T-helper 17 cell (primary cell): ENCODE measurements at places on chromosomes 16 and 17.

- no peak for DNase-seq
These were observed 92.8 kb downstream of the AMFR start for GRCh38 chr16:56332464-56333079.

DNA sequence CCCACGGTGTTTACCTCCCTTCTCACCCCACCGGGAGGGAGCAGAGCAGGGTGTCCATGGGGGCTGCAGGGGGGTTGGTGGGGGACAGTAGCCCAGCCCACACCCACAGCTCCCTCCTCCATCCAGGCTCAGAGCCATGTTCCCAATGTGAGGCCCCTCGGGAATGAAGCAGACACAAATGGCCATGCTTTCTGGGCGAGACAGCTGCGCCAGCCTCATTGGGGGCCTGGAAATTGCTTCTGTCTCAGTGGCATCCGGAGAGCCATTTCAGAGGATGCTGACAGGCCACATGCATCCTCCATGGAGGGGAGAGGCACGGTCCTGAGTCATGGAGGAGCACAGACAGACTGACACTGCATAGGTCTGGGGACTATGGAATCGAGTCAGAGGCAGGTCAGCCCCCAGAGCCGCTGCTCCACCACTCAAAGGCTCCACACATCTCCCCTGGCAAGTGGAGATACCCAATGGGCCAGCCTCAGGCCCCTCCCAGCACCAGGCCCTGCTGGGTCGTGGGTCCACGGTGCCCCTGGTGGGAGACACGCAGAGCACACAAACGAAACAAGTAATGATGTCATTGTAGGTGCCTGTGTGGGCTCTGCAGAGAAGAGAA is 59.6 kb upstream of the ENPP7 start:
- no peak for DNase-seq

DNA sequence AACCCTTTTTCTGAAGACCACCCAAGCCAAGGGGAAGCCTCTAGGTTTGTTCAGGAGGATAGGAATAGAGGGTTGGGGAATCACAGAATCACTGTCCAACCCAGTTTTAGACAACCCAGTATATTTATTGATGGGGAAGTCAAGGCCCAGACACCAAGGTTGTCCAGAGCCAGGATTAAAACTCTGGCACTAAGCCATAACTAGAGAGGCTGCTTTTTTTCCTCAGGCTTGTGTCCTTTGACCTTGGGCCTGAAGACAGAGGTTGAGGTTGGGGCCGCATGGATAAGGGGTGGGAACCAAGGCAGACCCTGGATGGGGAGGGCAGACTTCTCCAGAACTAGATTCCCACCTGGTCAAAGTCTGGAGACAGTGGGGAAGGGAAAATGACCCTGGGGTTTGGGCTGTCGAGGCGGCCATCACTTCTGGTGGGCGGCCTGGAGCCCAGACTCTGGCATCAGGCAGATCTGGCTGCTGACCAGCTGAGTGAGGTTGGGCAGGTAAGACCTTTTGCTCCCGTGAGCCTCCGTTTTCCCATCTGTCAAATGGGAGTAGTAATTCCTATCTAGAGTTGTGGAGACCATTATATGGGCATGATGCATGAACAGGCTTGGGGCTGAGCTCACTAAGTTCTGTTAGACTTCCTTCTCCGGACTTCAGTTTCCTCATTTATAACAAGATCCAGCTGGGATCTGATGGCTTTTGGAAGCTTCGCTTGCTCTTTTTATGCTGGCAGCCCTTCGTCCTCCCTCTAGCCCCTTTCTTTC is 17.9 kb downstream of the IGFBP4 start:
- no peak for DNase-seq

DNA sequence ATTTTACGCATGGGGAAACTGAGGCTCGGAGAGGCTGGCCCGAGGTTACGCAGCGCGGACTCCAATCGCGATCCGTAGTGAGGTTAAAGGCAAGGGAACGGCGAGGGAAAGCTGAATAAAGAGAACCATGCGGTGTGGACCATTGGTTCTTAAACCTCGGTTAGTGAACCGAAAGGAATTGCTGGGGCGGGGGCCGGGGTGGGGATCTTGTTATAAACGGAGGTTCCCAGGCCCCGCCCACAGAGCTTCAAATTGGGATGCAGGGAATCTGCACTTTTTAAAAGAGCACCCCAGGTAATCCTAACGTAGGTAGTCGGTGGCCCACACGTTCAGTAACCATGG is 524 bp downstream of the IQCK start:
- no peak for DNase-seq

DNA sequence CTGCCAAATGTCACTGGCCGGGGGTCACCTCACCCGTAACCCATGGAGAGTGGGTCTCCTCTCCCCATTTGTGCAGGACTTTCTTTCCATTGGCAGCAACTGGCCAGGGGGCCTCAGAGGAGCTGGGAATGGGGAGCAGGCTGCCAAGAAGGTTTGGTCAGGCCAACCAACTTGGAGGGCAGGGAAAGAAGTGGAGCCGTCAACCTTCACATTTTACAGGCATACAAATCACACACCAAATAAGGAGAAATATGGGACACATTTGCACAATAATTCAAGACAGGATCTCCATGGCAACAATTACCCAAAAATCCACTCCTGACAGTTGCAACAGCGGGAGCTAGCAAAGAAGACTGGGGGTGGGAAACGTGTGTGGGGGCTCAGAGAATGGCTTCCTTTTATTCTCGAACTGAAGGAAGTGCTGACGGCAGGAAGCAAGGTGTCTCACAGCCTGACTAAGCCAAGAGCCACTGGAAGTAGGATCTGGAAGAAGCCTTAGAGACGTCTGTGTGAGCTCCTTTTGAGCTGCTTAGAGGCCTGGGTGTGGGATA is 20.9 kb downstream of the RPRML start:
- no peak for DNase-seq

GRCh38 chr17:14320734-14321475 is 20.0 kb downstream of the HS3ST3B1 start:
- no peak for DNase-seq

DNA sequence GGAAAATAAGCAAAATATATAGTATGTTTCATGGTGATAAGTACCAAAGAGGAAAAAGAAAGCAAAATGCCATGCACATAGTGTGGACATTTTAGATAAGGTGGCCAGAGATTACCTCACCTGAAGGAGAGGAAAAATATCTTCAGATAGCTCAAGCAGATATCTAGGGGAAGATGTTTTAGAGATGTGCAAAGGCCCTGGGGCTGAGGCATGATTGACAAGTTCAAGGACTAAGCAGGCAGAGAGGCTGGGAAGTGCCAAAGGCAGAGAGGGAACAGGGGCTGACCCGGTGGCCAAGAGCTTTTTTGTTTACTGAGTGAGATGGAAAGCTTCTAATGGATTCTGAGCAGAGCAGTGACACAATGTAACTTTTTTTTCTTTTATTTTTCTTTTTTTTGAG is 4.4 kb upstream of the MT4 start:
- DNase-seq, result no peak

GRCh38 chr16:88116121-88116520 is 164.9 kb downstream of the BANP start:
- no peak for DNase-seq

GRCh38 chr17:75105126-75106080 is 4.4 kb upstream of the ARMC7 start:
- no peak for DNase-seq

DNA sequence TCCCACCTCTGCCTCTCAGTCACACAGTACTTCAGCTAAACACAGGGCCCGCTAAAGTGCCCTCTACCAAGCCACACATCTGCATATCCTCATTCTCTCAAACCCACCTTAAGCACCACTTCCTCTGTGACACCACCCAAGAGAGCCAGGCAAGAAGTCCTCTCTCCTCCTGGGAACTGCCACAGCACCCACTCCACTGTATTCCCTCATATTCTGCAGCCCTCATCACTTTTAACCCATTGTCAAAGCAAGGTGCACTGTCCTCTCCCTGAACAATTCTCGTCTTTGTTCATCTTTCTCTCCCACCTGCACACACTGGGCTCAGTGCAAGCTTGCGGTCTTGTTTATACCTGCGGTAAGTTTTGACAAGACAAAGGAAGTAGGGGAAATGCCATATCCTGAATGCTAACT is 13.6 kb downstream of the CHD9 start:
- no peak for DNase-seq

DNA sequence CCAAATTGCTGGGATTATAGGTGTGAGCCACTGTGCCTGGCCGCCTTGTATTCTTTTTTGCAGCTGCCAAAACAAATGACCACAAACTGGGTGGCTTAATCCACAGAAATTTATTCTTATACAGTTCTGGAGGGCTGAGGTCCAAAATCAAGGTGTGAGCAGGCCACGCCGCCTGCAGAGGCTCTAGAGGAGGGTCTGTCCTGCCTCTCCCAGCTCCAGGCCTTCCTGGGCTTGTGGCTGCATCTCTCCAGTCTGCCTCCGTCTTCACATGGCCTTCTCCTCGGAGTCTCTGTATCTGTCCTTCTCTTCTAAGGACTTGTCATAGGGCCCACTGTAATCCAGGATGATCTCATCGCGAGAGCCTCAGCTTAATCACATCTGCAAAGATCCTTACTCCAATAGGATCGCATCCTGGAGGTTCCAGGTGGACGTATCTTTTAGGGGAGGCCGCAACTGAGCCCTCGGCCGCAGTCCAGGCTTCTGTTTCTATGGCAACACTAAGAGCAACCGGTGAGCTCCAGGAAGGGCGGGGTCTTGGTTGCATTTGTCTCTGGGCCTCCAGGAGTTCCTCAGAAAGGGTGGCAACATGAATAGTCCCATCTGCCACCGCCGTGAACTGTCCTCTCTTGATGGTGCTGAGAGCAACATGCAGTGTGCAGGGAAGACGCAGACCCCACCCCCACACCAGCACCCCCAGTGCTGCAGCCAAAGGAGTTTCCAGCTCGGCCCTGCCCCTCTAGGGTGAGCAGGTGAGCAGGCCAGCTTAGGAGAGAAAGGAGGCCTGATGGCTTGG is 29.5 kb upstream of the CREBBP start:
- no peak for DNase-seq

DNA sequence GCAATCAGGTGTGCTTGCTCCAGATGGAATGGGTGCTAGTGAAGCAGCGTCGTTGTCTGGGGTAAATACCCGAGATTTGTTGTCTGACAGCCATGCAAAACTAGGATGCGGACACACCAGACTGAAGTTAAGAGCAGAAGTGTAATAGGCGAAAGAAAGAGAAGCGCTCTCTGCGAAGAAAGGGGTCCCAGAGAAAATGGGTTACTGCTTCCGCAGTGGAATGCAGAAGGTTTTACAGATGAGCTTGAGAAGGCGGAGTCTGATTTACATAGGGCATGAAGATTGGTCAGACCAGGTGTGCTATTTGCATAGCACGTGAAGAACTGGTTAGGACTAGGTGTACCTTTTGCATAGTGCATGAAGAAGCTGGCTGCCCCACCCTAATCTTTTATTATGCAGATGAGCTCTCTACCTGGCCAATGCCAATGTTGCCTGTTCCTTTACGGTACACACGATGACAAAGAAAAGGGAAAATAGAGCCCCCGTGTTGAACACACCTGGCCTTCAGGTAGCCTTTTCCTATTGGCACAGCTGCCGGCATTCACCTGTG is 32.0 kb upstream of the SNN start:
- no peak for DNase-seq

GRCh38 chr17:48841395-48841831 is 10.6 kb downstream of the CALCOCO2 start:
- DNase-seq, result no peak
